ENCODE measurements at places on chromosomes 5 and 9. TPM values are rescaled to one million over a fixed set of nuclear protein-coding genes. Genes with fewer than 3 reads are reported as not detected.
A peak's percentile ranks its signal among the peaks of the same experiment; 100 is the strongest.

DNA sequence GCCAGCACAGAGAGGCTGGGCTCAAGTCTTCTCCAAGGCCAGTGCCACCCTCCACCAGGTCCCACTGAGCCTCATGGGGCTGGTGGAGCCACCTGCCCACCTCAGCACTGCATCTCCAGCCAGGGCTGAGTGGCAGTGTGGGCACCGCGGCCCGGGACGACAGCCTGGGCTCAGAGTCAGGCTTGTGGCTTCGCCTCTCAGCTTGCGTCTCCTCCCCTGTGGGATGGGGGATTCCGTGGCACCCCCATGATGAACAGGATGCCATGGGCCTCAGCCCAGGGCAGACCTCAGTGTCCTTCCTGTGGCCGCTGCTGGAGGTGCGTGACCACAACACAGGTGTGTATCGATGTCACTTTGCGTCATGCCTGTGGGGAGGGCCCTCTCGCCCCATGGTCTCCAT, 136.4 kb upstream of the PPP1R26 start:
- DNase-seq, result no peak
- H3K4me1 ChIP-seq, result no peaks in the 10 kb centered on the region
- no peak overlapping the region for H3K4me3 ChIP-seq
- no peaks in the 10 kb centered on the region for H3K27me3 ChIP-seq

DNA sequence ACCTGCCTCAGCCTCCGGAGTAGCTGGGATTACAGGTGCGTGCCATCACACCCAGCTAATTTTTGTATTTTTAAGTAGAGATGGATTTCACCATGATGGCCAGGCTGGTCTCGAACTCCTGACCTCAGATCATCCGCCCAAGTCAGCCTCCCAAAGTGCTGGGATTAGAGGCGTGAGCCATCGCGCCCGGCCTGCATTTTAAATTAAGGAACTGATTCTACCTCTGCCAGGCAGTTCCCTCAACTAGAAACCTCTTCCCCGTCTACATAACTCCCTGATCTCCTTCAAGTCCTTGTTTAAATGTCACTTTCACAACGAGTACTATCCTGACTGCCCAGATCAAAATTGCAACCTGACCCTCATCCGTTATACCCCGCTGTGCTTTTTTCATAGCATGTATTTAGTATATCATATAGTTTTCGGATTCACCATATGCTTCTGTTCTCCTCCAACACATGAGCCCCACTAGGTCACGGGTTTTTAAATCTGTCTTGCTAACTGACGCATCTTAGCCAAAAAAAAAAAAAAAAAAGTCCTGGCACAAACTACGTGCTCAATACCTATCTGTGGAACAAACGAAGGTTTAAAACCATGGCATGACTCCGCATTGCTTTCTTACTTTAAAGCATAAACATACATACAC, 858 bp upstream of the SOWAHA start:
- DNase-seq, result no peak
- H3K36me3 ChIP-seq, result no peaks in the 10 kb centered on the region
- no peak overlapping the region for H3K27ac ChIP-seq
- H3K27me3 ChIP-seq, result peaks cover 22% of the 10 kb centered on the region

Gene OR13J1
- not detected for total RNA-seq

DNA sequence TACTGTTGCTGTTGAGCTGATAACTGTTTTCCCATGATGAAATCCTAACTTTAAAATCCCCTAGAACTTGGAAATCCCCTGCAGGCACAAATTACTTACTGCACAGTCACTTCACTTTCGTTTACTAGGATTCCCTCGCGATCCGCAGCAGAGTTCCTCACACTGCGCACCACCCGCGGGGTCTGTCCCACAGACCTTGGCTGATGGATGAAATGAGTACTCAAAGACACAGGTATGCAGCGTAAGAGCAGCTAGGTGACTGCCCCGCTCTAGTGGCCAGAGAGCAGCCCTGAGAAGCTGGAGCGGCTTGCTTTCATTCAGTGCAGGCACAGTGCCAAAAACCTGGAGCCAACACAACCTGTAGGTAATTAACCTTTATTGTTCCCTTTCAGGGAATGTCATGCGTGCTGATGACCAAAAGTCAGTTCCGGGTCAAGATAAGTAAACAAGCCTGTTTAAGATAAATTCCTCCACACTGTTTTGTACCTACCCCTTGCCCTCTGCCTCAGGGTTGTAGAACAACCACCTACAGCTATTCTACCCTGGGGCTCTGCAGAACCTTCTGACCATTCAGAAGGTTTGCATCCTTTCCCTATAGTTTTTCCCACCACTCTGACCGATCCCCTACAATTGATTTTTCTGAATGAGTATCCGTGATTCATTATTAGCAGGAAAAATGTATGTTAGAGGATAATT, 191.2 kb downstream of the CDH9 start:
- DNase-seq, result no peak
- H3K4me3 ChIP-seq, result no peak overlapping the region
- no peaks in the 10 kb centered on the region for H3K27me3 ChIP-seq
- H3K27ac ChIP-seq, result no peak overlapping the region
- H3K4me1 ChIP-seq, result no peaks in the 10 kb centered on the region
- H3K36me3 ChIP-seq, result no peaks in the 10 kb centered on the region

- no peak overlapping the region for H3K27ac ChIP-seq
- no peak for DNase-seq
- no peaks in the 10 kb centered on the region for H3K27me3 ChIP-seq
- no peak overlapping the region for H3K4me3 ChIP-seq
- H3K36me3 ChIP-seq, result no peaks in the 10 kb centered on the region
- H3K4me1 ChIP-seq, result no peaks in the 10 kb centered on the region
Observed at GRCh38 chr9:13140843-13141592, 138.5 kb downstream of the MPDZ start.

GRCh38 chr9:105678781-105679180, 15.6 kb upstream of the TMEM38B start:
- H3K36me3 ChIP-seq, result no peaks in the 10 kb centered on the region
- H3K27ac ChIP-seq, result no peak overlapping the region
- no peak for DNase-seq
- H3K27me3 ChIP-seq, result no peaks in the 10 kb centered on the region
- no peak overlapping the region for H3K4me3 ChIP-seq
- no peaks in the 10 kb centered on the region for H3K4me1 ChIP-seq

DNA sequence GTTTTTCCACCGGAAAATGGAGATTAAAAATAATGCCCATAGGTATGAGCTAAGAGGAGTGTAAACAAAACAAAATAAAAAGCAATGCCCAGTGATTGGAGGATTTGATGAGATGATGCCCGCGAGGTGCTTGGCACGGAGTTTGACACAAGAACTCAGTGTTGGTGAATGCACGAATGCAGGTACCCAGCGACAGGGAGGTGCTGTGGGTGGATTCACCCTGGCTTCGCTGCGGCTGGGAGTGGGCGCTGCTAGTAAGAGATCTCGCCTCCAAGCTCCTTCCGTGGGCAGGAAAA, 526 bp upstream of the STXBP1 start:
- peaks cover 7% of the 10 kb centered on the region for H3K27me3 ChIP-seq
- H3K4me1 ChIP-seq, result peaks cover 20% of the 10 kb centered on the region
- peak overlapping the region; percentile 78 for H3K4me3 ChIP-seq
- no peaks in the 10 kb centered on the region for H3K36me3 ChIP-seq

DNA sequence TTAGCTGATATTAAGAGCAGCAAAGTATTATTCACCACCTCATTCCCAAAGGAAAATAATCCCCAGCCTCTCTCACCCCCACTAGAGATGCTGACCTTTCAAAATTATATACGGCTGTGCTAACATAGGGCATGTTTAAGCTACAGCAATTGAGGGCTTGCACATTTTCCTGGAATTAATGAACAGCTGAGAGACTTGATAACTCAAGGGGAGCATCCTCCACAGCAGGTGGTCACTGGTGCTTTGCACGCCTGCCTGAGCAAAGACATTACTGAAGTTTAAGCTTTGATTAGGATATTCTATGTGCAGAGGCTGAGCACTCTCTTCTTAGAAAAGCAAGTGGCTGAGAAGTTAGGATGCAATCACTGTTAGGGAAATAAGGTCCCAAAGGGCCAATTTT, 230.9 kb downstream of the FAM114A2 start:
- no peaks in the 10 kb centered on the region for H3K36me3 ChIP-seq
- H3K27ac ChIP-seq, result no peak overlapping the region
- DNase-seq, result no peak
- no peak overlapping the region for H3K4me3 ChIP-seq

DNA sequence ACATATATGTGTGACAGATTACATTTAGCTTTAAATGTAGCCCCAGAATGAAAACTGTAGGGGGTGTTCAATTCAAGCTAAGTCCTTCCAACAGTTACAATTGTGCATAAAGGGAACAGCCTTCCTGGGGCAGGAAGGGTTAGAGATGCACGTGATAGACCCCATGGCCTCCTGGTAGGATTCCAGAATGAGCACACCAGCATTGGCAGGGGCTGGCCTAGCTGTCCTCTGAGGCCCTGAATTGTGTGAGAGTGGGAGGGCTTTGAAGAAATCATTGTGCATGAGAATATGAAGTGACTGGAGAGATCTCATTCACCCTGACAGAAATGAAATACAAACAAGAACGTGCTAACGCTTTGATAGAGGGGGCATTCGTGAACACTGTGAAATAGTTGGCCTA, 663.8 kb upstream of the KLF4 start:
- H3K27me3 ChIP-seq, result no peaks in the 10 kb centered on the region
- no peak overlapping the region for H3K27ac ChIP-seq
- H3K36me3 ChIP-seq, result no peaks in the 10 kb centered on the region
- H3K4me1 ChIP-seq, result no peaks in the 10 kb centered on the region
- no peak for DNase-seq

DNA sequence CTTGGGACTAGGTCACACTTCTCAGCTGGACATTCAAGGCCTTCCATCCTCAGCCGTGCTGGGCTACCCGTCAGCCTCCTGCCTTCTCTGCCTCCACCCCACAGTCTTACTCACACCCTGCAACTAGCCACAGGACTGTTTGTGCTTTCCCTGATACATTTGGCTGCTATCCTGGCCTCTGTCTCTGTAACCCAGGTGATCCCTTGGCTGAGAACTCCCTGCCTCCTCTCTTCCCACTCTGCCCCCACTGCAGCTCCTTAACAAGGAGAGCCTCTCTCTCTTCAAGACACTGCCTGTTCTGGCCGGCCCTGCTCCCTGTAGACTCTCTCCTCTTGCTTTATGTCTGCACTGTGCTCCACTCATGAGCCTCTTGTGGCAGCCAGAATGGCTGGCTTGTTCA, 120.6 kb downstream of the MSX2 start:
- no peaks in the 10 kb centered on the region for H3K27me3 ChIP-seq
- H3K36me3 ChIP-seq, result no peaks in the 10 kb centered on the region
- no peaks in the 10 kb centered on the region for H3K4me1 ChIP-seq
- no peak overlapping the region for H3K4me3 ChIP-seq

- H3K27ac ChIP-seq, result no peak overlapping the region
- H3K4me1 ChIP-seq, result no peaks in the 10 kb centered on the region
Observed at GRCh38 chr9:133246562-133246961, 28.4 kb downstream of the ABO start.

Gene RPS23
- total RNA-seq, result 2,179 TPM

DNA sequence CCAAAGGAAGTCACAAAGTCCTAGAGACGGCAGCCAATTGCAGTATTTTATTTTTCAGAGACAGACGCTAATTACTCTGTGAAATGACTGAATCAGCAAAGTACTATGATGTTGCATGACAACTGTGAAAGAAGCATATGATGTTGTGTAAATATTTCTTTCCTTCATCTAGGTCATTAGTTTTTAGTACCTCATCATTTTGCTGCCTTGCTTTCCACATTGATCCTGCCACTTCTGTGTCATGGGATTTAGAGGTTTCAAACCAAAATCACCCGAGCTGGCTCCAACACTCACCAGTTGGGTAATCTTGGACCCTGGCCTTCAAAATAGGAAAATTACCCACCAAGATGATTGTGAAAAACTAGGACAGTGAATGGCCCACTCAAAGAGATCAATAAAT, 585.2 kb downstream of the ACTL7B start:
- no peaks in the 10 kb centered on the region for H3K4me1 ChIP-seq
- no peaks in the 10 kb centered on the region for H3K27me3 ChIP-seq
- no peaks in the 10 kb centered on the region for H3K36me3 ChIP-seq
- H3K27ac ChIP-seq, result no peak overlapping the region

GRCh38 chr9:11199335-11199734, 586.5 kb upstream of the PTPRD start:
- H3K4me3 ChIP-seq, result no peak overlapping the region
- no peak for DNase-seq
- no peaks in the 10 kb centered on the region for H3K36me3 ChIP-seq
- no peak overlapping the region for H3K27ac ChIP-seq
- no peaks in the 10 kb centered on the region for H3K27me3 ChIP-seq
- H3K4me1 ChIP-seq, result no peaks in the 10 kb centered on the region

GRCh38 chr9:89793551-89793950, 188.7 kb downstream of the GADD45G start:
- H3K27me3 ChIP-seq, result no peaks in the 10 kb centered on the region
- no peak overlapping the region for H3K4me3 ChIP-seq
- no peaks in the 10 kb centered on the region for H3K4me1 ChIP-seq
- H3K36me3 ChIP-seq, result no peaks in the 10 kb centered on the region
- H3K27ac ChIP-seq, result no peak overlapping the region

DNA sequence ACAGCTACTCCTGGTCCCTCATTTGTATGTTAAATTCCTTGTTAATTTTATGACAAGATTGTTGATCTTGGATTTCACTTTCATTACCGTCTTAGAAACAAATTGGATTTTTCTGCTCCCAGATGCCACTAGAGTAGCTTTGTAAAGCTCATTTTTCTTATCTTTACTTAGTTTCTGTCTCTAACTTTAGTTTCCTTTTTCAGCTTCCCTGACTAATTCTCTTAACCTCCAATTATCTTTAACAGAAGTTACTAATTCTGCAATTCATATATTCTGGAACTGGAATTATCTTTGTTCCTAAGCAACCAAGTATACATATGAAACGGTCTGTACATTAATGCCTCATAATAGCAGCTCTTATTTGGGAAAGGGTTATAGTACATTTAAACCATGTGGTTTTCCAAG, 16.7 kb downstream of the ITGA1 start:
- H3K4me3 ChIP-seq, result no peak overlapping the region
- H3K27me3 ChIP-seq, result no peaks in the 10 kb centered on the region
- no peak for DNase-seq
- peaks cover 31% of the 10 kb centered on the region for H3K4me1 ChIP-seq

- no peaks in the 10 kb centered on the region for H3K36me3 ChIP-seq
- H3K4me1 ChIP-seq, result no peaks in the 10 kb centered on the region
- no peak overlapping the region for H3K27ac ChIP-seq
- DNase-seq, result no peak
Observed at GRCh38 chr5:68965926-68966325, 127.9 kb upstream of the SLC30A5 start.

DNA sequence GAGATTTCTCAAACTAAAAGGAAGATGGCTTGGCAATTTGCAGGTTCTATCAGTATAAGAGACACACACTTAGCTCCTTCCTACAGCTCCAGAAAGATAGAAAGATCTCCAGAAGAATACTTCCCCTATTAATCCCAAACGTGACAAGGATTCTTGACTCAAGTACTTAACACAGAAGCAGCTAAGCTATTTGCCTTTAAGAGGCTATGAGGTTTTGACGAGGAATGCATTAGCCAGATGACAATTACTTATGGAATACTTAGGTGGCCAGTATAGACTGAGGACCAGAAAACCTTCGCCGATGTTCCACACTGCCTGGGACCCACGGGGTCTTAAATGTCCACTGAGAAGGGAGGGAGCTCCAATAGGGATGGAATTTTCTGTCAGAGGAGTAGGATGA, 340.5 kb upstream of the KIF2A start:
- no peak for DNase-seq
- H3K4me3 ChIP-seq, result no peak overlapping the region
- H3K36me3 ChIP-seq, result no peaks in the 10 kb centered on the region
- H3K4me1 ChIP-seq, result no peaks in the 10 kb centered on the region
